Stimulated activated CD8-positive, alpha-beta memory T cell treated with anti-CD3 and anti-CD28 coated beads, Interleukin-15, amount 100 ng/mL, for 1 hour (primary cell): ENCODE measurements at places on chromosomes 13 and 19.

DNA sequence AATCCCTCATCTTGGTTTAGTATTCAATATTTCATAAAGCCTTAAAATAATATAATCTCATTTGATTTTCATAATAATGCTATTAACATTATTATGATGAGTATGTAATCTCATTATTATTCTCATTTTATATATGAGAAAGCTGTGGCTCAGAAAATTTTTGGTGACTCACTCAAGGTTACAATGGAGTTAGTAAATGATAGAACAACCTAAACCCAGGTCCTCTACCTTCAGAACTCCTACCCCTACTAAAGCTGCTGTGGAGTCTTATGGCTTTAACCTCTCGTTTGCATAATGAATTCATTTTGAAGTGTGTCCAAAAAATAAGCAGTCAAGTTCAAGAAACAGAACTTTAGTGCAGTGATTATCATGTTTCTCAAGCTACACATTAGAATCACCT, 226.3 kb downstream of the TBC1D4 start:
- no peak for DNase-seq

DNA sequence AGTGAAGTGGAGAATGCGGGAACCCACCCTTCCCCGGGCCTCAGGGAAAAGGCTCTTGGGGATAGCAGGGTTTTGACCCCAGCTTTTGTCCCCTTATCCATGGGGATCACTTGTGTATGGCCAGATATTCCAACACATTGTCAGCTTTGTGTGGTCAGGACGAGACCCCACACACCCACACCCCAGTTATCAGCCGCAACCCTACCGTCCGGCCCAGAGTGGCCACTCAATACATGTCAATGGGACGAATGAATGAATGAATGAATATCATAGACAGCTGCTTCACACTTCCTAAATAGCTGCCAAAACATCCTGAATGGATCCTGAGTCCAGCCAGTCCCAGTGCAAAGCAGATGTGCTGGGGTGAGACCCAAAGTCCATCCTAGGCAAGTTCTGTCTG, 64.6 kb downstream of the TSHZ3 start:
- DNase-seq, result no peak

- no peak for DNase-seq
These were observed 77.4 kb downstream of the PDS5B start for GRCh38 chr13:32663660-32664059.

DNA sequence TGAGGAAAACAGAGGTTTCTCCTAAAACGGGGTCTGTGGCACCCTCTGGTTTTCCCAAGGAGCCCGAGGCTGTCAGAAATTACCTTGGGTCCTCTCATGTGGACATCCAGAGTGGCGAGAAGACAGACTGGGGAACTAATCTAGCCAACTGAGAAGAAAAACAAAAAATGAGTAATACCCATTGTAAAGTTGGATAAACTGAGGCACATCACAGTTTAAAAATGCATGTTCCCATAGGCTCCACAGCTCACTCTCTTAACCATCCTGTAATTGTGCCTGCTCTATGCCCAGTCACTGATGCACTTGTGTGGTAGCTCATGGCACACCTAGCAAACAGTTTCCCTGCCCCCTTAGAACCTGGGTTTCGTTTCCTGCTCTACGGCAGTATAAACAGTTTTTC, 15.2 kb upstream of the UPF3A start:
- no peak for DNase-seq

- DNase-seq, result no peak
These were observed 29.3 kb downstream of the CCL25 start for GRCh38 chr19:8081569-8082550.
